ENCODE measurements at places on chromosomes 5 and 9.

GRCh38 chr9:132539096-132539495, 43.3 kb upstream of the BARHL1 start:
- DNase-seq = no peak

DNA sequence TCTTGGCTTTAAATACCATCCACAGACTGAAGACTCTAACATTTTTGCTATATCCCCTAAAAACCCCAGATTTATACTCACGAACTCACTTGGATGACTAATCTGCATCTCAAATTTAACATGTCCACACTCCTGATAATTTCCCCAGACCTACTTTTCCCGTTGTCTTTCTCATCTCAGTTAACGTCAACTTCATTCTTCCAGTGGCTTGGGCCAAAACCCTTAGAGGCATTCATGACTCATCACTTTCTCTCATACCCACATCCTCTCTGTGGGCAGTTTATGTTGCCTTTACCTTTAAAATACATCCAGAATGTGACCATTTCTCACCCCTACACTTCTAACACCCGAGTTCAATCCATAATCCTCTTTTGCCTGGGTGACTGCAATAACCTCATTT, 96.7 kb downstream of the EDIL3 start:
- DNase-seq = peak; percentile 92

GRCh38 chr9:30015073-30015472, 2369.4 kb upstream of the ACO1 start:
- no peak for DNase-seq

DNA sequence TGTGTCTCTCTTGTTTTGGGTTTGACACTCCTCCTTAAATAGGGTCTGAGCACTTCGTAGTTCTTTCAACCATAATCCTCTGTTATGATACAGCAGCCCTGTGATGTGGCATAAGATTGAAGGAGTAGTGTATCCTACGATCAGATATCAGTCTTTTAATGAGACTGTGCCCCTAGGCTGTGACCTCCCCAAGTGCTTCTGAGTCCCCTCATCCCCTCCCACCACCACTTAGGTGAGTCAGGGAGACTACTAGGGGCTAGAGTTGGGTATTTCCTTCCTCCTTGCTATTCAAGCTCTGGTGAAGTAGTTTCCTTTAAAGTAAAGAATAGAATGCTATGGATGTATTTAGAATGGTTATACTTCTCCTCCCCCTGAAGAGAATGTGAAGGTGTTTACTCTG, 637.2 kb upstream of the GRAMD2B start:
- no peak for DNase-seq

DNA sequence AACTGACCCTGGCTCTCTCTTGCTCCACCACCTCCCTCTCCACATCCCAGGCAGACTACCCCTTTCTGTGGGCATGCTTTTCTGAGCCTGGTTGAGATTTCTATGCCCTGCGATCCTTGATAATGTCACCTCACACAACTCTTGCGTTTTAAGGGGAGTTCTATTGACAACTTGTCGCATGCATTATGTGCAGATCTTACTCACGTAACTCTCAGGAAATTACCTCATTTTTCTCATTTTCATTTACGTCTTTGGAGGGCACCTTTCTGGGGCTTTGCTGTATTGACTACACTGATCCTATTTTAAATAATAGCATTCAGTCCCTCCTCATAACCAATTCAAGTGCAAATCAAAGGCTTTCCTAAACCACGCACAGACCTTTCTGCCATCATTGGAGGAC, 140.4 kb upstream of the WWC1 start:
- no peak for DNase-seq

DNA sequence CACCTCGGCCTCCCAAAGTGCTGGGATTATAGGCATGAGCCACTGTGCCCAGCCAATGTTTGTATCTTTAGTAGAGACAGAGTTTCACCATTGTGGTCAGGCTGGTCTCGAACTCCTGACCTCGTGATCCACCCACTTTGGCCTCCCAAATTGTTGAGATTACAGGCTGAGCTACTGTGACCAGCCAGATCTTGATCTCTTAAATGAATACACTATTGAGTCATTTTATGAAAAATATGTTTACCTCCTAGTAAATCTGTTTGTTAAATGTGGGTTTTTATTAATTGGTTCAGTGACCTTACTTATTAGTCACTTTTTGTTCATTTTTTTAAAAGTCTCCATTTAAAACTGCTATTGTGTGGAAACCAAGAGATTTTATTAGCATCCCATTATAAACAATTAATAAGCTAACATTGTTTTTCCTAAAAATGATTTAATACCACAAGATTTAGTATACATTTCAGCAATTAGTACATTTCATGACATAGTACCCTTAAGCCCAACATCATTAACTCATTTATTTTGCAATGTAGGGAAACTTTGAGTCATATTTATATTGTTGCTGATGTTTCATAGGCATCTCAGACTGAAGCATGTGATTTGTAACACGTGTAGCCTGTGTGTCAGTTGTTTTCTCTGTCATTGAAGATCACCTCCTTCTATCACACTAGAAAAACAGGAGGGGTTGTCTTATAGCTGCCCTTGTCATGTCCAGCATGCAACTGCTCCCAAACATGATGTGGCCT, 261.2 kb downstream of the TAF11L14 start:
- DNase-seq = peak; percentile 63

GRCh38 chr9:114196979-114197622, 41.8 kb downstream of the COL27A1 start:
- no peak for DNase-seq

DNA sequence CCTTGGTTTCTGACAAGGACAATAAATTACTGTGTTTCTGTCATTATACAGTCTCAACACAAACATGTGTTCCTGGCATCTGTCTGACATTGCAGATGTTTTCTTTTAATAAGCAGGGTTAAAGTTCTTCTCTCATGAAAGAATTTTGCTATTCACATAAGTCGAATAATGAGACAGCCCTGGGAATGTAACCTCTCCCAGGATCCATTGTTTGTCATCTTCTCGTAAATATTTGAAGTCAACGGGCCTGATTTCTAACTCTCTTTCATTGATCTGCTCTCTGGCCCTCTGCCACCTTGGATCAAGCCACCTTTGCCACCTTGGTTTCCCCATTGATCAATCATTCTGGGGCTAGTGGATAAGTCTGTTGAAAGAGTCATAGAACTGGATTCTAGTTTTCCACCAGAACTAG, 12.9 kb upstream of the CAST start:
- no peak for DNase-seq

Measured in mammary epithelial cell (primary cell).